ENCODE measurements at places on chromosomes 5 and 9.

DNA sequence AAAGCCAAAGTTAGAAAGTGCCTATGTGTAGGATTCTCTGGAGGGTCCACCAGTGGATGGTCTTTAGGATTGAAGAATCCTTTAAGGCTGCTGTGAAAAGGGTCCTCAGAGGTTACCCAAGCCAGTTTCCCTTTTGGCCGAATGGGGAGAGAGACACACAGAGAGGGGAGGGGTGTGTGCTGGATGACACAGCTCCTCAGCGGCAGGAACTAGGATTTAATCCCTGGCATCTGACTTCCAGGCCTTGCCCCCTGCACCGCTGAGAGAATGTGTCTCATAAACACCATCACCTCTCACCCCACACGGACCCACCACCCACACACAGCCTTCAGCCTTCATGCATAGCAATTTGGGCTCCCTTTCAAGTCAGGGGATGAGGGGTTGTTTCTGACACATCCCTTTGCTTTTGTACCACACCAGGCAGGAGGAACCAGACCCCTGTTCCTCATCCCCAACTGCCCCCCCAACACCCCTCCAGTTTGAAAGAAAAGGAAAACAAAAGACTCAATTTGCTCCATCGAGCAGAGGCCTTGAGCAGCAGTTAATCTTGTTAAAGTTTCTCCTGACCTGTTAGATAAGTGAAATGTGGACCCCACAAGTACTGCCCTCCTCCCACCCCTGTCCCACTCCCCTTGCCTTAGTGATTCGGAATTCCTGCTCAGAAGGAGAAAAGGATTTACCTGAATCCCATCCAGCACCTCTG is 4.0 kb downstream of the PAPPA start:
- DNase-seq = peak; percentile 31

DNA sequence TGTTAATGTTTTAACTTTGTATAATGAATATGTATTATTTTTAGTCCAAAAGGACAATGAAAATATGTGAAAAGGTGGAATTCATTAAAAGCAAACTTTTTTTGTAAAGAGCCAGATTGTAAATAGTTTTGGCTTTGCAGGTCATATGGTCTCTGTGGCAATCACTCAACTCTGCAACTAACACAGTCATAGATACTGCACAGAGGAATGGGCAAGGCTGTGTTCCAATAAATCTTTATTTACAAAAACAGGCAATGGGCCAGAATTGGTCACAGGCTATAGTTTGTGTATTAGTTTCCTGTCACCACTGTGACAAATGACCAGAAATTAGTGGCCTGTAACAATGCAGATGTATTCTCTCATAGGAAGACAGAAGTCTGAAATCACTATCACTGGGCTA is 125.4 kb upstream of the PTCH1 start:
- no peak for DNase-seq

GRCh38 chr5:9765419-9766140 is 135.4 kb upstream of the TAS2R1 start:
- DNase-seq = no peak

DNA sequence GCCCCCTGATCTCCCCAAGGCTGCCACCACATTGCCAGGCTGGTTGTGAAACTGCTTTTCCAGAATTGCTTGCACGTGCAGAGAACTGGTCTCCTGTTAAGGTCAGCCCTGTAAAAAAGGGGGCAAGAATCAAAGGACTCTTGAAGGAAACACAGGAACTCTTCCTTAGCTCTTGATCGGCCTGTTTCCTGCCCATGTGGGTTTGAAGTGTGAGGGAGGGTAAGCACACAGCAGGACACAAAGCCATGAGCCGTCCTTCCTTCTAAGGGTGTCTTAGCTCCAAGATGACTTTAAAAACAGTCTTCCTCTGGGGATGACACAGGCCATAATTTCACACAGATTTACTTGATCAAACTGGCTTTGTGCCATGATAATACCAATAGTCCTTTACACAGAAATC is 36.1 kb downstream of the TEK start:
- DNase-seq = no peak

- DNase-seq = no peak
Observed at GRCh38 chr9:33818167-33818846, 1.3 kb downstream of the UBE2R2 start.

DNA sequence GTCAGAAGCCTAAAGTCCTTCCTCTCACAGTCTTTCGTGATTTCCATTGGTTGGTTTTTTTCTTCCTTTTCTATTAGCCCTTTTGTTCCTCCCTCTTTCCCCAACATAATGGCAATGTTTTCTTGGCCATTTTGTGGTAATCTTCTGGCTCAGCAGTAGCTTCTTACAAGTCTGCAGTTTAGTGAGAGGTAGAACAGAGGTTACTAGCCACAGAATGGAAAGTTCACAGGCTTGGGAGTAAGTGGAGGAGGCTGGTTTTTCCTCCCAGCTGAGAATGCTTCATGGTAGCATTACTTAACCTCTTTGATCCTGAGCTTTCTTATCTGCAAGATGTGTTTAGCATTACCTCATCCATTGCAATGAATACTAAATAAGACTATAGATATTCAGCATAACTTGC is 346.9 kb downstream of the NFIB start:
- DNase-seq = no peak

DNA sequence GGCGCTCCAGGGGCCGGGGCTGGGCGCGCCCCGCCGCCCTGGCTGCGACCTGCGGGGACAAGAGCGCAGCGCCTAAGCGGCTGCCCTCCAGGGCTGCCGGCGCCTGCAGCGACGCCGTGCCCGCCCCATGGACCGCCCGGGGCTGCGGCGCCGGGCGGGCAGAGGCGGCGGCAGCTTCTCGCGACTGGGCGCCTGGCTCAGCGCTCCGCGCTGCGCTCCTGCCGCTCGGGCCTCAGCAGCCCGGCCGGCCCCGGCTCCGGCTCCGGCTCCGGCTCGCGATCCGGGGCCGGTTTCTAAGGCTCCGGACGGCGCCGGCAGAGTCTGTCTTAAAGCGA is at the start of gene PITX1:
PITX1 (minus strand) TSS at position 328 of the 335 bp plus-strand sequence. CDS start 347 bp downstream, outside the sequence.
- DNase-seq = no peak

- DNase-seq = no peak
Observed at GRCh38 chr5:87138091-87138805, 129.4 kb upstream of the RASA1 start.

- DNase-seq = no peak
Observed at GRCh38 chr5:74546796-74547195, 93.7 kb downstream of the ENC1 start.

DNA sequence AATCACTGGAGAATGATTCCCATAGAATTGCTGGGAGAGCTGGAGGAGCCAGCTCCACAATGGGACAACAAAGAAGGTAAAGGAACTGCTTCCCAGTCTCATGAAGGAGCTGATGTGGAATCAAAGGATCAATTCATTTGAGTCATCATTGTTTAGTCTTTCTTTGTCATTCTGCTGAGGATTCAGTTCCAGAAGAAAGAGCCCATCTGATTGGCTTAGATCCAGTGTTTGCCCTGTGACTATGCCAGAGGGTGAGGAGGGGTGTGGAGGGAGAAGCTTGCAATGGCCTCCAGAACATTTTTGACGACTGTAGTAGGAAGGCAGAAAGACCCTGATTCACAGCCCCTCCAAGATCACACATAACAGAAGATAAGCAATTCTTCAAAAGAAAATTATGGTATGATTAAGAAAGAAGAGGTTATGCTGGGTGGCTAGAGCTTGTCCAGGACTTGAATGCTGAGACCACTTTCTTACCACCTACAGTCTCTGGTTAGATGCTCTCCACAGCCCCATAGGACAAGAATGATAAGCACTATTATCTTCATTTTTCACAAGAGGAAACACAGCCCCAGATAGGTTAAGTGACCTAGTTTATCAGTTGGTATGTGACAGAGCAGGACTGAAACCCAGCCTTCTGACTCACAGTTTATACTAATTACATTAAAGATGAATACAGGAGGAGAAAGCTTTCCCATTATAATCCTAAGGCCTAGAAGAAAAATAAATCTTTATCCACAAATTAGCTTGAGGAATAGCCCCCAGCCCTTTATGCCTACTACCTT is 363.1 kb downstream of the PRELID2 start:
- DNase-seq = no peak

GRCh38 chr5:590346-590745 is 21.8 kb upstream of the CEP72 start:
- no peak for DNase-seq

DNA sequence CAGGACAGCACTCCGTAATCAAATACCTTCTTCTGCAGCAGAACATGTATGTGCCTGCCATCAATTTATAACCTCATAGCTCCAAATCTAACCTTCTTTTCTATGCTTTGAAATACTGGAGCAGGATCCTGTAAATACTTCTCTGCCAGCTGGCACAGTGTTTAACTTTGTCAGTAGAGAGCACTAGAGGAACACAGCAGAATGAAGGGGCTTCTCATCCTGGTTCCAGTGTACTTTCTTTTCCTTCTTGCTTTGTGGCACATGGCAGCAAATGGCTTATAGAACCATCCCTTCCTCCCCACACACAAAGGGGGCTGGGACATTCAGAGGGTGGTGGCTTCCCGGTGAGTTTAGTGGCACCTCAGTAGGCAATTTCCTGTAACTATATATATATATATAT is 3.8 kb upstream of the FBXW11 start:
- no peak for DNase-seq

DNA sequence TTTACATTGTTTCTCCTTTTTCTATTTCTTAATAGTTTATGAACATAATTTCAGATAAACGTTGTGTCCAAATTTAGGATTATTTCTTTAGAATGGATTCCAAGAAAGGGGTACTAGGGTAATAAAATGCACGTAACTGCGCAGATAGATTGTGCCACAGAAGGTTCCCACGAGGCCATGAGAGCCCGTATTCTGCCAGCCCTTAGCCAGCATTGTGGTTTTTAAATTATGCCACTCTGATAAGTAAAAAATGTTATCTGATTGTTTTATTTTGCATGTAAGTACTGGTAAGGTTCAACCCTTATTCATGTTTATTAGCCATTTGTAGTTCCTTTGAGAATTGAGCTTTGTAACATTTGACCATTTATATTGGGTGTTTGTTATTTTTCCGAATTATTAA is 88.7 kb downstream of the PRKACG start:
- no peak for DNase-seq

GRCh38 chr5:141711687-141712086 is 29.7 kb upstream of the ARAP3 start:
- DNase-seq = no peak

DNA sequence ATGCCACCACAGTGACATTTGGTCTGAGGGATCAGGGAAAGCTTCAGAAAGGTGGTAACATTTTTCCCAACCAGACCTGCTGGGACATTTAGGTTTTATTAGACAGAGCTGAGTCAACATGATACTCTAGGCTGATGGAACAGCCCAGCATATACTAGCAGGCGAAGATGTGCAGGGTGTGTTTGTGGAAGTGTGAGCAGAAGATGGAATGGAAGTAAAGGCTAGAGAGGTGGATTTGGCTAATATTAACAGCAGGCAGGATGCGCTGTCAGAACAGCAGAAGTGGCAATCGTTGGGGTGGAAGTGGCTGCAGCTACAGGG is 340.6 kb downstream of the ASTN2 start:
- no peak for DNase-seq

DNA sequence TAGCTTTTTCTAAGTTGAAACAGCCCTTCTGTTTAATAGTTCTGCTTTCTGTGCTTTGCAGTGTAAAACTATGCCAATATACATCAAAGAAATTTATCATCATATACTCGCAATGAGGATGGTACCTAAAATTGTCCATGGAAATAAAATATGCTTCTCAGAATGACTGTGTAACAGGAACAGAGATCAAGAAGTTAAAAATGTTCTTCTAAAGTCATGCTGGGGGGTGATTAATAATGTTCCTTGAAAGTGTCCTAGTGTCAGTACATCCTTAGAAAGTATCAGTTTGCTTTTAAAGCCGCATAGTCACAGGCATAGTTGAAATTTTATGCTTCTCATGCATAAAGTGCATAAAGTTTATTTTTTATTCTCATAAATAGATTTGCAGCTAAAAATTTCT is 4.0 kb upstream of the LRRC70 start:
- no peak for DNase-seq

GRCh38 chr9:131971482-131972074 is 108.1 kb downstream of the MED27 start:
- no peak for DNase-seq

DNA sequence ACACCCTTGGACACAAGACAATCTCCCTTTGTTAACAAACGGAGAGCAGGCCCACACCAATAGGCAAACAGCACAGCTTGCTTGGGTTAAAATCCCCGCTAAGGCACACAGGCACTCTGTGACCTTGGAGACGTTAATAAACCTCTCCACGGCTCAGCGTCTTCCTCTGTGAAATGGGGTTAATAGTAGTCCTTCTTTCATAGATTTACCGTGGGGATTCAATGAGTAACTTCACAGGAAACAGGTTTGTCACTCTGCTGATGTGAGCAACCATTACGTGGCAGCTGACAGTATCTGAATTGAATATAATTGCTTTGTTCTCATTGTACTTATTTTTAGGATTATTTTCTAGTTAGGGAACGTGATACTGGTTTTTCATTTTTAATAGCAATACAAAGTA is 65.2 kb upstream of the ADRA1B start:
- no peak for DNase-seq

DNA sequence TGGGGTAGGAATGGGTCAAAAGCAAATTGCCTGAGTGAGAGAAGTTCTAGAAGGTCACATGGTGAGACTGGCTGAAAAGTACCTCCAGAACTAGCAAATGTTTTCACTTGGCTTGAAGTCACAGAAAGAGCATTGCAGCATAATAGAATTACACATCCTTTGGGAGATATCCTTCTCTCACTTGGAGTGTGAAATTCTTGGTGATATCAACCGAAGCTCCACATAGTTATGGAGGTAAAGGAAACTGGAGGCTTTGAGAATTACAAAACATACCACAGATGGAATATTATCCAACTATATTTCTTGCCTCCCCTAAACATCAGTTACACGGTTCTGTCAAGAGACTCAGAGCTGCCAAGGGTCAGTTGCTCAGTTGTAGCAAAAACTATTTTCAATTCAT is 182.4 kb downstream of the SEMA5A start:
- DNase-seq = no peak

GRCh38 chr5:142852416-142853198 is 82.4 kb downstream of the ARHGAP26 start:
- DNase-seq = no peak

Measured in heart left ventricle (tissue), 16 donors.